ENCODE measurements at places on chromosomes 4 and X.

DNA sequence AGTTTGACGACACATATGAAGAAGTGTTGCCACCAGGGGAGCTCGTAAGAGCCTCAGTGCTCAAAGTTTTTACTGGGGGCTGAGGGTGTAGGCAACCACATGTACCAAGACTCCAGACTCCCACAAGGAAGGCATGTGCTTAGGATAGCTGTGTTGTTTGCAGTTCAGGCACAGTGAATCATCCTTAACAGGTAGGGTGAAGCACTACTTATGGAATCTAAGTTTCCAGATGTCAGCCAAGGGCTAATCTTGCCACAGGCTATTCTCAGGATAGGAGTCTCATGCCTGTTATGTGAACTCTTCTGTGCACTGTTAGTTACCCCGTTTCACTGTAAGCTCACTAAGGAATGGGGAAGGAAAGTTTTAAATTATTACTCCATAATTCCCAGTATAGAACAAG lies 202.6 kb downstream of the TMA16 start:
- no peak for DNase-seq

DNA sequence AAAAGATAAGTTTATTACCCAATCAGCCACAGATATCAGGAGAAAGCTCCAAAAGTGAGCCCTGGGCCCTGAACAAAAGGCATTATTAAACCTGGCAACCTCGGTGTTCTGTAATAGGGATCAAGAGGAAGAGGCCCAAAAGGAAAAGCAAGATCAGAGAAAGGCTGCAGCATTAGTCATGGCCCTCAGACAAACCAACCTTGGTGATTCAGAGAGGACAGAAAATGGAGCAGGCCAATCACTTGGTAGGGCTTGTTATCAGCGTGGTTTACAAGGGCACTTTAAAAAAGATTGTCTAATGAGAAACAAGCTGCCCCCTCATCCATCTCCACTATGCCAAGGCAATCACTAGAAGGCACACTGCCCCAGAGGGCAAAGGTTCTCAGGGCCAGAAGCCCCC lies 75.7 kb downstream of the AGTR2 start:
- no peak for DNase-seq

GRCh38 chr4:104749062-104749461 lies 254.4 kb upstream of the CXXC4 start:
- no peak for DNase-seq

DNA sequence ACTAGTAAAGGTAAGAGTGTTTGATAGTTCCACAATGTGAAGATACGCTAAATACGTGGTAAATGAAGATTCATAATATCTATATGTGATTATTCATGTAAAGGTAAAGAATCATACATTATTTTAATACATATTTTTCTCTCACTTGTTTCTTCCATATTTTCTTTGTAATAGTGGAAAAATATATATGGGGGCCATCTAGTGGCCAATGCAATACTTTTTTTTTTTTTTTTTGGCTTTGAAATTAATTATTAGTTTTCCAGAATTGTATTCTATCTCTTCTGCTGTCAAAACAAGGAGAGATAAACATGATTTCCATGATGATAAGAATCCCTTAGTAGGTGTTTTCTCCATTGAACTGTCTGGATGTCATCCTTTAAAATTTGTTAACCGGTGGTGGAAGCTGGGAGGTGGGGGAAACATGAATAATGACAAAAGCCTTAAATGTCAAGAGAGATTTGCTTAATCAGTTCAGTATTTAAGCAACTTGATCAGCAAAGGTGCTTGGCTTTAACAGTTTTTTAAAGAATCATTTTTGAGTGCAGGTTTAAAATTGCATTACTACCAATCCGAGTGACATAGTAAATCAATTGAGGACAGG lies 508.7 kb upstream of the HTR2C start:
- DNase-seq, result no peak

GRCh38 chr4:60952921-60953320 lies 247.2 kb upstream of the ADGRL3 start:
- no peak for DNase-seq

- no peak for DNase-seq
These were observed 51.7 kb upstream of the OTUD4 start for GRCh38 chr4:145231906-145232700.

- DNase-seq, result no peak
These were observed 30.8 kb downstream of the ASB5 start for GRCh38 chr4:176238157-176238610.

DNA sequence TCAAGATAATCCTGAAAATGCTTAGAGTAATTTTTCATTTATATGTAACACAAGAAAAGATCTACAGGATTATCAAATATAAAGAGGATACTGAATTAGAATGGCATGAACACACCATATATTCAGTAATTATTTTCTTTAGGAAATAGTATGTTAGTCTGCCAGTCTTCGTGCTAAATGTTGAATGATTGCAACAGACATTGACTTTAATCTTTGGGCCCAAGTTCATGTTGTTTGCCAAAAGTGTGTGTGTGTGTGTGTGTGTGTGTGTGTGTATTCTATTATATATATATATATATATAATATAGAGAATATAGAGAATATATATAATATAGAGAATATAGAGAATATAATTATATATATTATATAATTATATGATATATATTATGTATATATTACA lies 186.6 kb downstream of the TMEM47 start:
- no peak for DNase-seq

- DNase-seq, result no peak
These were observed 693.4 kb upstream of the INTU start for GRCh38 chr4:126939401-126939800.

GRCh38 chr4:145815626-145816025 lies 123.0 kb downstream of the ZNF827 start:
- DNase-seq, result no peak

DNA sequence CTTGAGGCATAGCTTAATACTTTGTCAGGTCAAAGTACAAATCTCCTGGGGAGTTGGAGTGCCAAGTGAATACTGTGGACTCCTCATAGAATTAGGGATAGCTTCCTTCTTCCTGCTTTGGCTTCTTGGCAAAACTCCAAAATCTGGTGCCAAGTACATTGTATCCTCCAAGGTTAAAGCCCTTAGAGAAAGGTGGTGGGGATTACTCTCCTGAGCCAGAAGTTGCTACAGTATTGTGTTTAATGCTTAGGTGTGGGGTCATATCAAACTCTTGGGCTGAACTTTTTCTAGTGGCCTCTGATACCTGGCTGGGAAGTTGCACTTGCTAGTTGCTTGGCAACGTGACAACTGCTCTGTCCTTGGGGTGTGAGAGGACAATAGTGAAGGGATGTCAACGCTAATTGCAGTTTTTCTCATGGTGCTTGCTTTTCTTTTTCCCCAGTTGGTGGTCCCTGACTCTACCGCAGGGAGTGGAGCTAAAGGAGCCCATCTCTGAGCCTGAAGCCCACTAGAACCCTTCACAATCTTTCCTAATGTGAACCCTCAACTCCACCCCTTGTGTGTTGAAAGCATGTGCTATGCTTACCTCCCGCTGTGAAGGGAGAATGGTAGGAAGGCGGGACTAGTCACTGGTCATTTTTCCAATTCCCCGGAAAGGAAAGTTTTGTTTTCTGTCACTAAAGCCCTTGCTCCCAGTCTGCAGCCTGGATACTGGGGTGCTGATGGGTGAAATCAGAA lies 35.5 kb downstream of the DLG3 start:
- DNase-seq, result no peak

DNA sequence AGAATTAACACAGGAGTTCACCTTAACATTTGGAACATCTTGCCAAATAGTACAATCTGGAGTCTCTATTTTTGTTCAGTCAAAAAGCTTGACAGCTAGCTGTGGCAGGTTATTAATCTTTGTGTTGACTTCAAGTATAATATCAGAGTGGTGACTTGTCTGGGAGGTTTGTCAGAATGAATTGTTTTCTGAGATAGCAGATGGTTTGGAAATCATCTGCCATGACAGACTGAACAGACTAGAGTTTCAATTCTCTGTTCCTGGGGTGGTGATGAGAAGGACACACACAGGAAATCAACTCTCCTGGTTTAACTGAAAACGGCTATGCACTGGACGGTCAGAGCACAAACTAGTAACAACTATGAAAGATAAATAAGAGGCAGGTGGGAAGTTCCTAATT lies 203.3 kb upstream of the EMCN start:
- DNase-seq, result no peak

DNA sequence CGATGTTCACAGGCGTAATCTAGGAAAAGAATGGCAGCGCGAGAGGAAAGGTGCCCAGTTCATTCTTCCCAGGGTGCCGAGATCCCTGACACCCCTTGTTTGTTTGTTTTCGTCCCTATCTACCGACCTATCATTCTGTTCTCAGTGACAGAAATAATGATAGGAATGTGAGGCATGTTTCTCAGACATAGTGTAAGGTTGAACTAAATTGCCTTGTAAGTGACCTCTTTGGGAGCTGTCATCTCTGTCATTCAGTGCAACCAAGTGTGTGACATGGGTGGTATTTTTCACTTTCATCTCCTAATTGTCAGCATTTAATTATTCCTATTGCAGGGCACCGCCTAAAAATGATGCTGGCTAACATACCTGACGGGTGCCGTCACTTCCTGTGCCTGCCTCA lies 24.4 kb downstream of the CLDN22 start:
- DNase-seq, result no peak

- DNase-seq, result no peak
These were observed 274.6 kb downstream of the NAF1 start for GRCh38 chr4:162891788-162892707.

DNA sequence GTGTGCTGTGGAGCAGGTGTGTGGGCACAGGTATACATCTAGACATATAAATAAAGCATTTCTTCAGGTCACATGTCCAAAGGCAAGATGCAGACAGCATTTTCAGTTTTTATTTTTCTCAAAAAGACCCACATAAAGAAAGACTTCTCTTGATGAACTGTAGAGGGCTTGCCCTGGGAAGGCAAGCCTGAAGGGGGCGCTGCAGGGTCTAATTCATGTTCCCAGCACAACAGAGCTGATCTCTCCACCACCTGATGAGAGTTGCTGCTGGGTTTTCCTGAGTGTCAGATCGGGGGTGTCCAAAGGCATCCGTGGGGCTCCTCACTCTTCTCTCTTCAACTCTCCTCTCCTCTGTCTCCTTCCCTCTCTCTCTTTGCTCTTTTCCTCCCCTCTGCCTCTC lies 26.6 kb downstream of the ADRA2C start:
- no peak for DNase-seq

GRCh38 chrX:38664285-38664684 lies 102.9 kb downstream of the TSPAN7 start:
- DNase-seq, result no peak

DNA sequence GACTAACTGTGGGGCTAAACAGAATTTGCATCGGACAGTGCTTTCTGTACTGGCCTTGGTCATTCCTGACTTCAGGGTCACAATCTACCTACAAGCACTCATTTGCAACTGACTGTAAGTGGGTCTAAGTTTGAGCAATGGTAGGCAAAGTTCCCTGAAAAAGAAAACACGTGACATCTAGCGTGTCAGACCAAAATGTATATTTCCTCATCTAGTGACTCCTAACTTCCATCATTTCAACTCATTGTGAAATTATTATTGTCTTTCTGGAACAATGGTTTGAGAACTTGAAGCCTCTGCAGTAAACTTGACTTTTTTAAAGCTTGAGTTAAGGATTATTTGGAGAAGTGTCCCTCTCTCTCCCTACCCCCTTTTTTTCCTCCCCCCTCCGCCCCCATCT lies 113.6 kb downstream of the MID1 start:
- DNase-seq, result no peak

DNA sequence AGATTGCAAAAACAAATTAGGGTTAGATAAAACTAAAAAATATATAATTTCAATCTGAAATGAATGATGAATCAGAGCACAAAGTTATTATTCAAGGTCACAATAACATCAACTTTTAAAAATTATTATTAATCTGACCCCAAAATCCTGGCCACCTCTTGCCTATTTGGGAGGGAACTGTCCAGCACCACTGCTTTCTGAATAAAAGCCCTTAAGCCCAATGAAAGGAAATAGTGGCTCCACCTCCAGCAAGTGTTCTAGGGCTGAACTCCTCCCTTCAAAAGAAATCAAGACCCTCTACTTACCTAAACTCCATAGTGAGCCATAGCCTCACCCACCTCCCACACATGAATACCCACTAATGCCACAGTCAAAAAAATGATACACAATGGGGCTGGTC lies 208.2 kb downstream of the PARM1 start:
- DNase-seq, result no peak

DNA sequence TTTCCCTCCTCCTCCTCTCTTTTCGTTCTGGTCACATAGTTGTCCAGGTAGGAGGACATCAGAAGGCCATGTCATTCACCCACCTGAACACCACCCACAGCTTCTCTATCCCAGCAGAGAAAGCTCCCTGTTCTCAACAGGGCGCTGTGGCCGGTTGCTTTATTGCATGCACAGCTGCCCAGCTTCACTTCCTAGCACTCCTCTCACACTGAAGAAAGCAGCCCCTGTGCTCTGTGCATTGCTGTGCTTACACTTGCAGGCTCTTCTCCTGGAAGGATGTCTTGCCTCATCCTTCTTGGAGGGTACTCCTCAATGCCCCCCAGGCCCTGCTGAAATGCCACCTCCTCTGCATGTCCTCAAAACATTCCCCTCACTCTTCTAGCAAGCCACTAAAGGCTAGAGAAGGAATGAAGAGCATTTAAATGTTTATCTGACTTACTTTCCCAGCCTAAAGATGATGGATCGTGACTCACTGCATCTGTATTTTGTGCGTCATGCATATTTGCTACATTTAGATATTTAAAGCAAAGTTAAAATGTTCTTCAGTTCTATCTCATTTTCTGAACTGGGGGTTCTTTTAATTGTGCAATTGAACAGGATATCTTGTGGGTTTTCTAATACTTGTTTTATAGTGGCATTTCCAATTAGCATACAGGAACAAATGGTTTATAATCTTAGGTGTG lies 186.4 kb upstream of the PUDP start:
- no peak for DNase-seq

- DNase-seq, result no peak
These were observed 178.9 kb downstream of the RAPGEF2 start for GRCh38 chr4:159281771-159282170.

GRCh38 chrX:103783196-103783595 lies 6.6 kb downstream of the PLP1 start:
- no peak for DNase-seq

DNA sequence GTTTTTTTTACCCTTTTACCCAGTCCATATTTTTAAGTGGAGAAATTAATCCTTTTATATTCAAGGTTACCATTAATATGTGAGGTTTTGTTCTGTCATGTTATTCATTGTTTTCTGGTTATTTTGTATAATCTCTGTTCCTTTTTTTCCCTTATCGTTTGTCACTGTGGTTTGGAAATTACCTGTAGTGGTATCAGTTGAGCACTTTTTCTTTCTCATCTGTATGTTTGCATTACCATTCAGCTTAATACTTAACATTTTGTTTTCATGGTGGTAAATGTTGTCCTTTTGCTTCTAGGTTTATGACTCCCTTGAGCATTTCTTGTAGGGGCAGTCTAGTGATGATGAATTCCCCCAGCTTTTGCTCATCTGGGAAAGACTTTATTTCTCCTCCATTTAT lies 6.6 kb downstream of the ETDC start:
- no peak for DNase-seq

- DNase-seq, result no peak
These were observed 256.0 kb upstream of the SFRP2 start for GRCh38 chr4:154044742-154045485.

DNA sequence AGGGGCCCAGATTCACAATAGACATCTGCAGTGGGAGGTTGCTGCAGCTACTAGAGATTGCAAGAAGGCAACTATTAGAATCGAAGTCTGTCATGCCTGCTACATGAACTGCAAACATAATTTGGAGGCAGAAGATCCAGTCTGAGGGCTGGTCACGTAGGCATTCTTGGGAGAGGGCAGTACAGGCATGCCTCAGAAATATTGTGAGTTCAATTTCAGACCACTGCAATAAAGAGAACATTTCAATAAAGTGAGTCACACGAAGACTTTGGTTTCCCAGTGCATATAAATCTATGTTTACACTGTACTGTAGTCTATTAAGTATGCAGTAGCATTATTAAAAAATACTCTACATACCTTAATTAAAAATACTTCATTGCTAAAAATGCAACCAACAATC lies 585.8 kb upstream of the FAT1 start:
- DNase-seq, result no peak
